ENCODE measurements at places on chromosomes 1 and 21.
A peak's percentile ranks its signal among the peaks of the same experiment; 100 is the strongest.

GRCh38 chr1:172699111-172699510, 40.2 kb downstream of the FASLG start:
- peak; percentile 94 for DNase-seq

DNA sequence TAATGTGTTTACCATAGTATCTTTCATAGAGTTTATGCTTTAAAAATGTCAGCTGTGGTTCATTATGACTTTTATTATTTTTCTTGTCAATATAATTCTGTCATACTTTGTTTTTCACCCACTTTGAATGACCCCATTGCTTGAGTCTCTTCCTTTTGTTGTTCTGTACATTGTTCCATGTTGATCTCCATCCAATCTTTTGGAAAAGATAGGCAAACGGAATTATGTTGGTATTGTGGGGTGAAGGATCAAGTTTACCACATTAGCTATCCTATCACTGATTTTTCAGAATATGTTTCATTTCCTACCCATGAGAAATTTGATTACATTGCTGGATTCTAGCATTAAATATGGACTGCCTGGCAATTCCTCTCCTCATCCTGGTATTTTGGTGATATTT, 196.6 kb downstream of the NFIA start:
- no peak for DNase-seq

DNA sequence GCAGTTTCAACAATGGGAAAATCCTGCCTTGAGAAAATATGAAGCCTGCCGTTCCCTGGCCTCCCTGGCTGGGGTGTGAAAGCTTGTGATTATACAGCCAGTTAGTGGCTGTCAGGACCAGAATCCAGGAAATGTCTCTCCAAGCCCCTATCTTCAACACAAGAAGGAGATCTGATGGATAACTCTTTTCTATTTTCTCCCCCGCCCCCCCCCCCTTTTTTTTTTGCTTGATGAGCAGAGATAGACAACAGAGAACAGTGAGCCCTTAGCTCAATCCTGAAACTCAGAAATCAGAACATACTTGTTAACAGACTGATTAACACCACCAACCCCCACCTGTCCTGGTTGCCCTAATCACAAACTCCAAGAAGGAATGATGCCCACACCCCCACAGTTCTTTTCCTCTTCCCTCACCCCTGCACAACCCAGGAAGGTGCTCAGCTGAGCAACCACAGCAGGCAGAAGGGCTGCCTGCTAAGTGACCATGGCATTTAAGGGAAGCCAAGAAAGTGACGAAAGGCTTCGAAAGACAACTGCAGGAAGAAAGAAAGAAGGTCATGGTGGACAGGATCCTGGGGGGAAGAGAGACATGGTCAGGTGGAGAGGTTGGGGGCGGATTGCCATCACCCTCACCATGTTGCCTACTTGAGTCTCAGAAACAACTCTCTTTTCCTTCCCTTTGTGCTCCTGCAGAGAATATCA, 12.3 kb upstream of the DENND2D start:
- DNase-seq = no peak

DNA sequence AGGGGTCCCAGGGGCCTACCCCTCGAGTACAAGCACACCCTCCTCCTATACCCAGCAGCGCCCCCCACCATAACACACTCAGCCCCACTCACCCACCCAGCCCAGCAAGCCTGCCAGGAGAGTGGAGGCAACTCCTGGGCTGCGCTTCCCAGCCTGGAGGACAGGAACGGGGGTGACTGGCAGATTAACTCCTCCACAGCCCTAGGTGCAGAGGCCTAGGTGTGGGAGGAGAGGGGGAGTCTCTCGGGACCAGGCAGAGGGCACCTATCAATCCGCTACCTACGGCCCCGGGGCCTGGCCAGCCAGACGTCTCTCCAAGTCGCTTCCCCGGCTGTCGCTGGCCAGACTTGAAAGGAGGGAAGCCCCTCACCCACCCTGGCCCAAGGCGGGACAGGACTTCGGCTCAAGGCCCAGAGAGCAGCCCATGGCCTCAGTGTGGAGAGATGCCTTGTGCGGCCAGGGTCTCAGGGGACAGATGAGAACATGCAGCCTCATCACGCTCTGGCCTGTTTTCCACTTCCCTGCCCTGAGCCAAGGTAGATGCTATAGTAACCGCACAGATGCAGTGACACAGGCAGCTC, 24.9 kb downstream of the MATN1 start:
- no peak for DNase-seq

DNA sequence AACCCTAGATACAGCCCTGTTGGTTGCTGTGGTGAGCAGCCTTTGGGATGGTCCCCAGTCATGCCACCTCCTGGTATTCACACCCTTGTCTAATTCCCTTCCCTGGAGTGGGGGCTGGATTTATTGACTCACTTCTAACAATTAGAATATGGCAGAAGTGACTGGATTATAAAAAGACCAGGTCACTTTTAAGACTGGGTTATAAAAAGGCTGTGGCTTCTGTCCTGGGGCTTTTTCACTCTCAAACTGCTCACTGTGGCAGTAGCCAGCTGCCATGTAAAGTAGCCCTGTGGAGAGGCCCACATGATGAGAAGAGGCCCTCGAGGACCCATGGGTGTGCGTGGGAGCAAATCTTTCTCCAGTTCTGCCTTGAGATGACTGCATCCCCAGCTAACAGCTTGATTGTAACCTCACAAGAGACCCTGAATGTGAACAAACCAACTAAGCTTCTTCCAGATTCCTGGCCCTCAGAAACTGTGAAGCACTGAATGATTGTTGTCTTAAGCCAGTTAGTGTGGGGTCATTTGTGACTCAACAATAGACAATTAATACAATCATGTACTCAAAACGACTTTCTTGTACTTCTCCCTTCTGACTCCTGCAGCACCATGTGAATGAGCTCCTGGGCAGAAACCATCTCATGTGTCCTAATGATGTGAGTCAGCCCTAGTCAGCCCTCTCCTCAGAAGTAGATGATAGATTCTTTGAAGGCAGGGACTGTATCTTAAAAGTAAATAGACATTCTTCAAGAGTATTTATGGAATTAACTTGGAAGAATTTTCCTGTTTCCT, 234.9 kb downstream of the TNR start:
- DNase-seq = peak; percentile 10

- no peak for DNase-seq
Observed at GRCh38 chr1:66607458-66607857, 73.5 kb downstream of the SGIP1 start.

GRCh38 chr1:239817276-239817675, 274.4 kb upstream of the FMN2 start:
- no peak for DNase-seq

DNA sequence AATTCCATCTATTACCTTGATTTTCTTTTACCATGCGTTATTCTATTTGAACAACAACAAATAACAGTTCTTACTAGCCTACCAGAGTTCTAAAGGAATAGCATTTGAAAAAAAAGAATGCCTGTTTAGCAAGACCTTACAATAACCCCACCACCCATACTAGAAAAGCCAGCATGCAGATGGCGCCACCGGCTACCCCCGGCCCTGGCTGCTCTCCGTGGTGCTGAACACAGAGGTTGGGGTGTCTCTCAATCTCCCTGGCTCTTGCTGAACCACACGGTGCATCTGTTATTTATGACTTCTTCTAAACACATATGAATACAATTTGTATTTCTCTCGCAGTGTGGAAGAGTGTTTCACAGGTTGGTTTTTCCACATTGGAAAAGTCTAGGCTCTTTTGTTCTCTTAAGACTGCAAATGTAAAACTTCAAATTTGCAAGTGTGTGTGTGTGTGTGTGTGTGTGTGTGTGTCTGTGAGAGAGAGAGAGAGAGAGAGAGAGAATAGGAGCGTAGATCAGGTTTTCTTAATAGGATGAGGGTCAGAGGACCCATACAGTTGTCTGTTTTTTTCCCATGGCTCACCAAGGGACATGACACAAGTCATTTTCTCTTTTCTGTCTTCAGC, 13.6 kb downstream of the GRIK3 start:
- DNase-seq = no peak

- DNase-seq = no peak
Observed at GRCh38 chr1:109388208-109388711, 9.5 kb downstream of the SORT1 start.

- peak; percentile 32 for DNase-seq
Observed at GRCh38 chr1:116203181-116203723, 92.1 kb downstream of the MAB21L3 start.

DNA sequence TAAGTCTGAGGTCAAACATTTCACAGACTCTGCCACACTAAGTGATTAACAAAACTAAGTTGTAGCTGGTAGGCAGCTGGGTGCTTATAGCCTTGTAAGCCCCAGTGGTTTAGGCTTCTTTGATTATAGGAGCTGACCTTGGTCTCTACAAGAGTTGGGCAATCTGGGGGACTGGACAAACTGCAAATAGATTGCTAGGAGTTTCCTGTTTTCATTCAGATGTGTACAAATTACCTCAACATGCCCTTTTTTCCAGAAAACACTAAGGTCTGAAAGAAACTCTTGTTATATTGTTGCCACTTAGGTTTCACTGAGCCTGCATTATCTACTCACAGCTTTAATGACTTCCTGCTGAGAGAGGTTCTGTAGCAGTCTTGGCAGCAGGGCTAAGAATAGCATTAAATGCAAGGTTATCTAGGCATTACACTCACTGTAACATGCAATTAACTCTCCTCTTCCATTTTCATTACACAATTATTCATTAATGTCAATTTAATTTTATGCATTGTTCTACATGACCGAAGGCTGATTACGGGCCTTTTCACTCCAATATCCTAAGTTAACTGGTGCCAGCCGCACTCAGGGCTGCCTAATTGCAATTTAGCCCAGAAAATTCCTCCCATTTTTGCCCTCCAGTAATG, 314.0 kb downstream of the LMO4 start:
- no peak for DNase-seq

DNA sequence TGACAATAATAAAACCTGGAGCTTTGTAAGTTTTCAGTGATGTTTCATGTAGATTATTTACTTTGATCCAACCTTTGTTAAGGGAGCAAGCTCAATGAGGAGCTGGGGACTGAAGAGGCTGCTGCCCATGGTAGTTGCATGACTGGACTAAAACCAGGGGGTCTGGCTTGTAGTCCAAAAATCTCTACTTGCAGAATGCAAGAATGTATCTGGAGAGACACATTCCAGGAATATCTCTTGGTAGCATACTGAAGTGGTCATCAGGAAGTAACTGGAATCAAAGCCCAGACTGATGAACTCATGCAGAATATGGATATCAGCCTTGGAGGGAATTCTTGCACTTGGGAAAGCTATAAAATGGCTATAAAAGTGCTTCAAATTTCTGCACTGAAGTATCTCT, 5.8 kb upstream of the KIAA0040 start:
- DNase-seq = no peak

All from epithelial cell of esophagus (primary cell).